Kidney capillary endothelial cell (primary cell): ENCODE measurements at places on chromosomes 1 and 21.

GRCh38 chr1:44672961-44673674, 1.2 kb downstream of the TMEM53 start:
- DNase-seq: no peak

- DNase-seq: no peak
These were observed 8.6 kb upstream of the PADI6 start for GRCh38 chr1:17363351-17363750.

DNA sequence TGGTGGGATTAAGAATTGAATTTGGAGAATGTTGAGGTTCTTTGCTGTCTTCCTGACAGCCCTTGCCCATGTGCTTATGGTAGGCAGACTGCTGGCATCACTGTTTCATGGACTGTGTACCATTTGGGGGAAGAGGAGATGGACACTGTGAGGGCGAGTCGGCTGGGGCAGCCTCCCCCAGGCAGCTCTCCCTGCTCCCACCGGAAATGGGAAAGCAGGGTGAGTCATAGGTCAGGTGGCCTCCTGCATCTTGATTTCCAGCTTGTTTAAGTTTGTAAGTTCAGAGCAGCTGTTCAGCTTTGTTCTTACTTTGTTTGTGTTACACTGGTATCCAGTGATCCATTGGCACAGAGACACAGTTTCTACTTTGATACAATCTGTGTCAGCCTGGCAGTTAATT, 87.2 kb upstream of the CNIH3 start:
- peak; percentile 65 for DNase-seq

DNA sequence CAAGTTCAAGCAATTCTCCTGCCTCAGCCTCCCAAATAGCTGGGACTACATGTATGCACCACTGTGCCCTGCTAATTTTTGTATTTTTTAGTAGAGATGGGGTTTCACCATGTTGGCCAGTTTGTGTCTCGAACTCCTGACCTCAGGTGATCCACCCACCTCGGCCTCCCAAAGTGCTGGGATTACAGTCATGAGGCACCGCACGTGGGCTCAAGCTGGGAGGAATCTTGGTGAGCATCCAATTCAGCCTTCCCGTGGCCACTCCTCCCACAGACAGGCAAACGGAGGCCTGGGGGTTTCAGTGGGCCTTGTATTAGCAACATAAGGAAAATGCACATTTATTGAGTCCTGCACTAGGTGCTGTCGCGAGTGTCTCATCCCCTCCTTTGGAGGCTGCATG, 24.5 kb upstream of the VWA5B1 start:
- DNase-seq: no peak

- DNase-seq: no peak
These were observed 118.7 kb downstream of the ZNF281 start for GRCh38 chr1:200291106-200291505.

- no peak for DNase-seq
These were observed 22.2 kb downstream of the PSMG1 start for GRCh38 chr21:39161064-39161463.

GRCh38 chr1:38962113-38962512, 20.5 kb upstream of the RHBDL2 start:
- no peak for DNase-seq

DNA sequence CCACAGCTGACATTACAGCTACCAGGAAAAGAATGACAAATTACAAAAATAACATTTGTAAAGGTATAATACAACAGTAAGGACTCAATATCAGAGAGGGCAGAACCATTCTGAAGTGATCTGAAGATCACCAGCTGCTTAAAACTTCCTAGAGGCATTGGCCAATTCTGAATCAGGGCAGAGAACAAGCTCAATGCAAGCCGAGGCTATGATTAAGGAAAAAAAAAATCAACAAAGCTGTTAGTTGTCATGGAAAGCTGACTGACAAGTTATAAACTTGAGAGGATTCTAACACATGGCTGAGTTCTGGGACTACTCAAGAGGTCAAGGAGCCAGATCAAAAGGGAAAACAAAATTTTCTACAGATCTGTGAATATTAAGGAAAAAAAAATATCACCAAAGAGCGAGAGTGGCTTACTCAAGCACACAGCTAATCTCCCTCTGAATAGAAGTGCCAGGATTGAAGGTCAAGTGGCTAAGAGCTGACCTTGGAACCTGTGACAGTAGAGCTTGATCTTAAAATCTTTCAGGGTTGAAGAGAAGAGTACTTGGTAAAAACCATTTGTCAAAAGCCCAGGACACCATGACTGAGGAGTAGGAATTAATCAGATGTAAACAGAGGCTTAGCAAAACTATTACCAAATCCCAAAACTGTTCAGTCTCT, 383.4 kb downstream of the USP25 start:
- no peak for DNase-seq

DNA sequence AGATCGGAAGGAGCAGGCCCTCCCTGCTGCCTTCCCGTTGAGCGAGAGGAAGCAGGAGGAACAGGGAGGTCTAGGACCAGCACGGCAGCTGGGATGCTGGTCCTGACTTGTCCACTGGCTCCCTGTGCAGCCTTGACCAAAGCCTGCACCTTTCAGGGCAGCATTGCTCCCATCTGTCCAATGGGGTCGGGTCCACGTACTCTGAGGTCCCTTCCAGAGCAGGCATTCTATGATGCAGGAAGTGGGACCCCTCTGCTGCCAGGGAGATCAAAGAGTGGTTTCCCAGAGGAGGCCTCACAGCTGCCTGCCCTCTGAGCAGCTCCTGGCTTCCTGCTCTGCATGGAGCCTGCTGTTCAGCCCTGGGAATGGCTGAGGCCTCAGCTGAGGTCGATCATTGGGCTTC, 21.7 kb upstream of the ZNF362 start:
- DNase-seq: no peak

GRCh38 chr1:102897557-102897956, 210.8 kb downstream of the COL11A1 start:
- DNase-seq: no peak

GRCh38 chr1:6263716-6264115, 2.8 kb upstream of the GPR153 start:
- DNase-seq: no peak

DNA sequence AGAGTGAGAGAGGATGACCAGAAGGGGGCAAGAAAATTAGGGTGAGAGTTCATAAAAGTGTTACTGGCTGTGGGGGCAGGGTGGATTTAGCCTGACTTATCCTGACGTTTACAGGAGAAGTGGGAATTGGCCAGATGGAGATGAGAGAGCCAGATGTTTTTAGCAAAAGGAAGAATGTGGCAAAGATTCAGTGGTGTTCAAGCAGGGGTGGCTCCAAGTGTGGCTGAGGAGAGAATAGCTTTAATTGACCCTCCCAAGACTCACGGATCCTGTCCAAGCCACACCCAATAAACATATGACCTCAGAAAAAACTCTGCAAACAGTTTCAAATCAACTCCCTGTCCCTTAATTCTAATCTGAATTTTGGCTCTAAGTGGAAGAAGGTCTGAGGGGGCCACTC, 35.2 kb upstream of the EDEM3 start:
- no peak for DNase-seq

GRCh38 chr1:200226268-200226968, 183.4 kb downstream of the ZNF281 start:
- no peak for DNase-seq

GRCh38 chr1:32255072-32256071, 4.3 kb downstream of the LCK start:
- no peak for DNase-seq

GRCh38 chr1:77948841-77949424, 29.9 kb downstream of the FUBP1 start:
- peak; percentile 12 for DNase-seq

DNA sequence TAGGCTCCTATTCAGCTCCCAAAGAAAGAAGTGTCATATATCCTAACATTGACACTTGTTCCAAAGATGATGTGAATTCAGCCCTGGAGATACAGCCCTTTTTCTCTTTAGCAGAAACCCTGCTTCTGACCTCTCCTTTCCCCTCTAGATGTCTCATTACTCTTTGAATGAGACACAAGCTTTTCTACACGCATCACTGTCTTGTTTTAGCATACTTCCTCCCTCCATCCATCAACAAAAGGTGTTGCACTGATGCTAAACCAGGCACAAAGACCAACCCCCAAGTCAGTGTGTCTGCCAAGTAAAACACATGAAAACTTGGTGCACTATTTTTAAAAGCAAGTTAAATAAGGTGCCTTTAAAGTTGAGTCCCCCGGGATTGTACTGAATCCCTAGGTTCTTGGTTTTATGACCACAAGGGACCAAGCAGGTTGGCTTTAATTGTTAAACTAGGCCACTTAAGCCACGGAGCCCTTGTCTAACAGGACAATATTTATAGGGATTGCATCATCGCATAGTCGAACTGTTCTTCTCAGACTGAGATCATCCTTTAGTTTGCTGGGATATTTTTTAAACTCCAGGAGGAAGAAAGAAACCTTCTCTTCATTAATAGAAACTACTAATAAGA, 101.0 kb upstream of the GUCA2B start:
- DNase-seq: no peak

GRCh38 chr1:37549341-37549740, 4.8 kb downstream of the SNIP1 start:
- no peak for DNase-seq

- DNase-seq: no peak
These were observed 15.5 kb downstream of the CD101 start for GRCh38 chr1:117017062-117017461.

DNA sequence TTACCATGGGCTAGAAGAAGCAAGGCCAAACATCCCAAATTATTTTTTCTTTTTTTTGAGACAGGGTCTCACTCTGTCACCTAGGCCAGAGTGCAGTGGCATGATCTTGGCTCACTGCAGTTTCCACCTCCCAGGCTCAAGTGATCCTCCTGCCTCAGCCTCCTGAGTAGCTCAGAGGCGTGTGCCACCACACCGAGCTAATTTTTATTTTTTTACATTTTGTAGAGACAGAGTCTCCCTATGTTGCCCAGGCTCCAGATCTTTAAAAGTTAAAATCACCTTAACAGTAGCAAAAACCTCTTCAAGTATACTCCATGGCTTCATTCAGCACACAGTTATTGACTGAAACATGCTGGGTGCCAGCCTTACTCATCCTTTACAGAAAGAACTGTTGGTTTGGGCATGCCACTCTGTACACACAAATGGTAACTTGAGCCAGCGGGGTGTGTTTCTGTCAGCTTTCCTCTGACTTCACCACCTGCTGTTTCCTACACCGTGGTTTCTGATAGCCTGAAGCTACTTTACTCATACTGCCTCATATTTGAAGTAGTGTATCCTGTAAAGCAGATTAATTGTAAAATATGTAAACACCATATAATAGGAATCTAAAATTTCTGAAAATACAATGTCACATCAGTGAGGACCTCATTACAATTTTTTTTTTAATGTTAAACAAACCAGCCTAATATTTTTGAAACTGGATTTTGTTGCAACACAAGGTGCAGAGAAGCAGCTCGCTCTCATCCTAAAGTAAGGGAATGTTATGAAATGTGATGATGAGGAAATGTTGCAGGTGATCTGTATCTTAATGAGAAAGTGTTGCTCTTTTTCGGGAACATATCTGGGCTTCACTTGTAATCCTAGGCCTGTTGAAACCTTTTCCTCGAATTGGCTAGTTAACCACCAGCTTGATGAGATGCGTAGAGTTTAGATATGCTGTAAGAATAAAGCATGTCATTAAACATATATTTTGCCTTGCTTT, 113.9 kb downstream of the ATP5PO start:
- DNase-seq: no peak

GRCh38 chr1:63486629-63487028, 36.4 kb downstream of the ITGB3BP start:
- no peak for DNase-seq

- no peak for DNase-seq
These were observed 69.9 kb upstream of the GCLM start for GRCh38 chr1:93979040-93979717.

DNA sequence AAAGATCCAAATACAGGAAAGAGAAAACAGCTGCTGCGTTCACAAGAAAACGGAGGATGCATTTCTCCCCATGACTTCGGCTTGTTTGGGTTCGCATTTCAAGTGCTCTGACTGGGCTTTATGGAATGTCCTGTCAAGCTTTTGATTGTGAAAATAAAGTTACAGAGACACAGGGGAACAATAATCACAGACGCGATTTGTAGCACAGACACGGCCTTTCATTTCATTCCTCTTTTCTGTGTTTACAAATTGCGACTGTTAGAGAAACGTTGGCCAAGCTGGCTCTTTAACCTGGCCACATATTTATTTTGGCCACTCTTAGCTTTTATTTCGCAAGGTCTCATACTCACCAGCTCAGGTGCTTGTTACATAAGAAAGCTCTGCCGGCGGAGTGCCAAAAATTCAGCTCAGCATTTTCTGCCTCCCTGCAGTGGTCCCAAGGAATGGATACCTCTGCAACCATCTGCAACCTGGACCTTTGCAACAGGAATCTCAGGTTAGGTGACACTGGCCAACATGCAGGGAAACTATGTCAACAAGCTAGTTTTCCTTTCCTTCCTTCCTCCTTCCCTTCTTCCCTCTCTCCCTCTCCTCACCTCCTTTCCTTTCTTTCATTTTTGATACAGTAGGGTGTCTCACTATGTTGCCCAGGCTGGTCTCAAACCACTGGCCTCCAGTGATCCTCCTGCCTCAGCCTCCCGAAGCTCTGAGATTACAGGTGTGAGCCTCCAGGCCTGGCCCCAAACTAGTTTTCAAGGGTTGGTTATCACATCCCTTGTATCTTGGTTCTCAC, 58.2 kb upstream of the SLC45A1 start:
- DNase-seq: no peak

DNA sequence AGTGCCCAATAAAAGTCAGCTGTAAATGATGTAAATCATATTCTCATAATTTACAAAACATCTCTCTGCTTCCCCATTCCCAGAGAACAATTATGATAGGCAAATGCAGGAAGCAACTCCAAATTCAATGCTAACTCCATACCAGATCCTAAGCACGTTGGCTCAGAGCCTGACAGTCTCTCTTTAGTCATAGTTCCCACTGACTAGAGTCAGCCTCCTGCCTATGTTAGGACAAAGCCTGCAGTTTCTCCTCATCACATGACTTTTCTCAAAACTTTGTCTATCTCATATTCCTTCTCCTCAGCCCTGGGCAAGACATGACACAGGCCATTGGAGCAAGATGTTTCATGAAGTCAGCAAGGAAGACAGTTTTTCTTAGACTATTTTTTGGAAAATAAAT, 101.5 kb upstream of the COL24A1 start:
- no peak for DNase-seq

- DNase-seq: no peak
These were observed 60.4 kb upstream of the NBPF3 start for GRCh38 chr1:21379571-21379970.

GRCh38 chr21:39217356-39218081, 34.3 kb upstream of the PSMG1 start:
- no peak for DNase-seq

DNA sequence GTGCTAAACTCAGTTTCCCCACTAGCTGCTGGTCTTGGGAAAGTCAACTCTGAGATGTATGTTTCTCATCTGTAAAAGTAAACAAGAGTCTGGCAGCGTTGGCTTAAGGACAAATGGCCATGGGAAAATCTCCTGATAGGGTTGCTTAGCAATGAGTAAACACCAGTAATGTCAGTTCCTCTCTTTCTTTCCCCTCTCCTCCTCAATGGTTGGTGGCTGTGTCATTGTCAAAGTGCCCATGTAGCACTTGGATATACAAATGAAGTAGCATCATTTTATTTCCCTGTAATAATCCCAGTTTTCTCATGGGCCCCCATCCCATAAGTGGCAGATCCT, 2.2 kb upstream of the FYB2 start:
- no peak for DNase-seq

- DNase-seq: no peak
These were observed 118.3 kb downstream of the NOS1AP start for GRCh38 chr1:162187687-162188276.

GRCh38 chr1:41631154-41631553, 146.7 kb upstream of the EDN2 start:
- no peak for DNase-seq

- no peak for DNase-seq
These were observed 64.0 kb downstream of the COL18A1 start for GRCh38 chr21:45468971-45469272.

GRCh38 chr1:999725-1000356, at the start of gene HES4:
Gene HES4 (minus strand): TSS chr1:1000097. CDS start chr1:999973, 124 bp downstream.
- peak; percentile 79 for DNase-seq
